GM20000 (cell line): ENCODE measurements at places on chromosomes 7 and 10.

GRCh38 chr7:69714886-69715576 lies 116.8 kb downstream of the AUTS2 start:
- DNase-seq, result no peak

DNA sequence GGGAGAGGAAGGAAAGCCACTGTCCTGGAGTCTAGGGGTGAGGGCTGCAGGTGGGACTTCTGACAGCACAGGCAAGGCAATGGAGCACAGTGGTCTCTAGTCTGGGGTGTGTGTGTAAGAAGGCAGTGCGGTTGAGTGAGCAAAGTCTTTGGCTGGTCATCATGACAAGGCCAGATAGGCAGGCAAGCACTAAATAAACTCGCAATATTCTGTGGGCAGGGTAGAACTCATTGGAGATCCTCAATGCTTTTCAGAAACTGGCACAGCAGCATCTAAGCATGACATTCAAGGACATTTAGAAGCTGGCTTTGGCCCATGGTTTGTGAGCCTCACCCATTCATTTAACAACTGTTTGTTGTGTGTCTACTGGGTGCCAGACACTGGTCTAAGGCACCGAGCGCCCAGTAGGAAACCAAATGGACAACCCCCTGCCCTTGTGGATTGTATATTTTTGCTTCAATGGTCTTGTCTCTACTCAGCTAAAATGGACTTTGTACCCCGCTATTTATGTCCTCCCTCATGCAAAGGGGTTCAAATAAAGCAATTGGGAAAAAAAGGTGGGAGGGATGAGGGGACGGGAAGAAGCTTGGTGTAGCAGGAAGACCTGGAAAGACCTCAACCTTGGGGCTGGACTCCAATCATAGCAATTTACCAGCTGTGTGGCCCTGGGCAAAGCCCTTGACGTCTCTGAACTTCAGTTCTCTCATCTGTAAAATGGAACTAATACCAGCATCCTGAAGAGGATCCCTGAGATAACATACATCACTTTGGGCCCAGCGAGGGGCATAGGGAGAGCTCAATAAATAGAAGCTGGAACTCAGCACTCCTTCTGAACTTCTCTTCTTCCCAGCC lies 116.0 kb downstream of the NEURL1 start:
- no peak for DNase-seq

GRCh38 chr7:12210179-12211053 lies 678 bp upstream of the TMEM106B start:
- no peak for DNase-seq

DNA sequence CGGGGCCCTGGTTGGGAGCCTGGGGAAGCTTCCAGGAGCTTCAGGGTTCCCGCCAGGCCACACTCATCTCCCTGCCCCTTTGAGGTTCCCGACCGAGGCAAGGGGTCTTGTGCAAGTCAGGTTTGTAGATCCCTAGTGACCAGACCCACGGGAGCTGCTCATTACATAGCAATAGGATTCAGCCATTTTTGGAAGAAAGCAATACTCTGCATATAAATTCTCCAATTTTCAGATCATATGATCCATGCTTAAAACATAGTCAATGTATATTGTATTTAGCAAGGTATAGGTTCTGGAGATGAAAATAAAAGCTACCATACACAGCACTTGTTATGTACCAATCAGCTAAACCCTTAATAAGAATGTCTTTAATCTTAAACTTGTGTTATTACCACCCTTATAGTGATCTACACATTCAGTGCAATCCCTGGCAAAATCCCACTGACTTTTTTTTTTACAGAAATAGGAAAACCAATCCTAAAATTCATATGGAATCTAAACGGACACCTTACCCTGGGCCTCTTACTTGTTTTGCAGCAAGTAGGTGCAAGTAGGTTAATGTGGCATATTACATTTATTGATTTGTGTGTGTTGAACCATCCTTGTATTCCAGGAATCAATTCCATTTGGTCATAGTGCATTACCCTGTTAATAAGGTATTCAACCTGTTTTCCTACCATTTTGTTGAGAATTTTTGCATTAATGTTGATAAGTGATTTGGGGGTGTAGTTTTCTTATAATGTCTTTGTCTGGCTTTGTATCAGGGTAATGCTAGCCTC lies 13.8 kb upstream of the FKBP9 start:
- no peak for DNase-seq

GRCh38 chr7:25455683-25456251 lies 227.5 kb upstream of the NPVF start:
- no peak for DNase-seq

GRCh38 chr10:34280599-34281374 lies 534.3 kb downstream of the PARD3 start:
- no peak for DNase-seq
